Epithelial cell of umbilical artery (primary cell): ENCODE measurements at places on chromosomes 6 and 20. TPM values are rescaled to one million over a fixed set of nuclear protein-coding genes. Genes with fewer than 3 reads are reported as not detected.

The OR2H2 gene
- total RNA-seq: not detected in 2 replicates

The NFATC2 gene
- total RNA-seq: 0.65 and 0.91 TPM in 2 replicates

The SLCO4A1 gene
- total RNA-seq: 3.6 and 5.9 TPM in 2 replicates

The RNGTT gene
- 19.8 and 24.9 TPM in 2 replicates for total RNA-seq
